ENCODE measurements at places on chromosomes 1 and 21.
A peak's percentile ranks its signal among the peaks of the same experiment; 100 is the strongest.

- DNase-seq, result no peak
Observed at GRCh38 chr1:23178950-23179349, 10.3 kb upstream of the LUZP1 start.

- DNase-seq, result no peak
Observed at GRCh38 chr1:37676281-37677142, 15.8 kb upstream of the CDCA8 start.

DNA sequence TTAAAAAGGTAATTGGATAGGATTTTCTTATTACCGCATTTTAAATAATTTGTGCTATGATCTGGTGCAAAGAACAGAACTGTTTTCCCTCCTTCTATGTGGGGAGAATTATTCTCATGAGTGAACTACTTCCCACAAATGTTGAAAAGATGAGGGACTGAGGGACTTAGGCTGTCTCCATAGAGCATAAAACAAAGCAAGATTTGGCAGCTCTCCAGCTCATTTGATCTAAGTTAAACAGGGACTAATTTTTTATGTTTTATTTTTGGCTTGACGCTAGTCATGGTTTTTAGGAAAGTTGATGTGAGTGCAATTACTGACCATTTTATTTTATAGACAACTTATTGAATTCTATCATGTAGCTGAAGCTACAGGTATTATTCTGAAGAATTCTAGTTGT is 362.3 kb downstream of the HLX start:
- no peak for DNase-seq

GRCh38 chr1:63780565-63780964 is 6.7 kb downstream of the ROR1 start:
- no peak for DNase-seq

DNA sequence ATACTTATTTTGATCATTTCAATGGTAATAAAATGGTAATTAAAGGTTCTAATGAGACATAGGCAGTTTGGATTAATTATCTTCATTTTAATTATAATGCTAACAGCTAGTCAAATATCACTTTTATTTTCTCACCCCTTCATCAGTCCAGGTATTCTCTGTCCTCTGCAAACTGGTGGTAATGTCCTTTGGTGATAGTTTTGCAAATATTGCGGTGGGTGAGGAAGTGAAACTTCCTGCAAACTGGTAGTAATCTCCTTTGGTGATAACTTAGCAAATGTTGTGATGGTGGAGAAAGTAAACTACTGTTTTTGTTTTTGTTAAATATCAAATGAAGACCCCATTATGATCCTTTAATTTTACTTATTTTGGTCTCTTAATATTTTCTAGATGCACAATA is 209.0 kb downstream of the AMY1C start:
- no peak for DNase-seq

- DNase-seq, result no peak
Observed at GRCh38 chr1:151964510-151964909, 29.1 kb downstream of the S100A10 start.

DNA sequence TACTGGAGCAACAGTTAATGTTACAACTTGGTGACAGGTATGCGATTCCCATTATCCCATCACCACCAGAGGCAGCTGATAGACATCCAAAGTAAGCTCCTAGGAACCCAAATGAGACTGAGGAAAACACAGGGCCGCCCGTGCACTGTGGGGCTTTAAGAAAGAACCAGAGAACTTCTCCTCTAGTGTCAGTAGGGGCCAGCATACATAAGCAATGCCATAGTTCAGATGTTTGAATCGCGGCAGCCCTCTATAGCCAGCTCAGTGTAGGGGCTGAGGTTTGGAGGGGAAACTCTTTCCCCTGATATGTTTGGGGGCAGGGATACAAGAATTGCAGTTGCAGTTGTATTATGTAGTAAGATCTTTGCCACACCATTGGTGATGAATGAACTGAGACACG is 593.3 kb upstream of the NCAM2 start:
- no peak for DNase-seq

DNA sequence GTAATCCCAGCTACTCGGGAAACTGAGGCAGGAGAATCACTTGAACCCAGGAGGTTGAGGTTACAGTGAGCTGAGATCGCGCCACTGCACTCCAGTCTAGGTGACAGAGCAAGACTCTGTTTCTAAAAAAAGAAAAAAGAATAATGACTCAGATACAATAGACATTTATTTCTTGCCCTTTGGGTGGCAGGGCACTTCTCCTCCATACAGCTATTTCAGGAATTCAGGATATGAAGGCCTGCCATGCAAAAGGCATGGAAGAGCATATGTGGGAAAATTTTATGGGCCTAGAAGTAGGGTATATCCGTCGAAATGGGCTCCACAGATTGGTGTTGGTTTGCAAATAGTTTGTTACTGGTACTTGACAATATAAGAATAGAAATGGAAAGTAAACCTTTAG is 20.2 kb upstream of the POGZ start:
- no peak for DNase-seq

DNA sequence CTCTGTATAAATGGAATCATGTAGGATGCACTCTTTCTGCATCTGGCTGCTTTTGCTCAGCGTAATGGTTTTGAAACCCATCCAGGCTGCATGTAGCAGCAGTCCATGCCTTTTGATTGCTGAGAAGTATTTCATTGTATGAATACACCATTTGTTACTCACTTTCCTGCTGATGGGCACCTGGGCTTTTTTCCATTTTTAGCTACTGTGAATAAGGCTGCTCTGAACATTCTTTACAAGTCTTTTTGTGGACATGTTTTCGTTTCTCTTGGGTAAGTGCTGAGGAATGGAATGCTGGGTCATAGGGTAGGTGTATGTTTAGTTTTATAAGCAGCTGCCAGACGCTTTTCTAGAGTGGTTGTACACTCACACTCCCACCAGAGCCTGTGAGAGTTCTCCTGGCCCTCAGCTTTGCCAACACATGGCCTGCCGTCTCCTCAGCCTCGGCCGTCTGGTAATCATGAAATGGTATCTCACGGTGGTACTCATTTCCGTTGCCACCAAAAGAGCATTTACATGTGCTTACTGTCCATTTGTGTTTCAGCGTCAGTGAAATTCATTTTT is 22.7 kb downstream of the SLX9 start:
- no peak for DNase-seq

- peak; percentile 85 for DNase-seq
Observed at GRCh38 chr1:77779529-77780281, at the start of gene MIGA1. TSS of gene MIGA1 (plus strand) at chr1:77779649. CDS start at chr1:77783253, 3,604 bp downstream.

DNA sequence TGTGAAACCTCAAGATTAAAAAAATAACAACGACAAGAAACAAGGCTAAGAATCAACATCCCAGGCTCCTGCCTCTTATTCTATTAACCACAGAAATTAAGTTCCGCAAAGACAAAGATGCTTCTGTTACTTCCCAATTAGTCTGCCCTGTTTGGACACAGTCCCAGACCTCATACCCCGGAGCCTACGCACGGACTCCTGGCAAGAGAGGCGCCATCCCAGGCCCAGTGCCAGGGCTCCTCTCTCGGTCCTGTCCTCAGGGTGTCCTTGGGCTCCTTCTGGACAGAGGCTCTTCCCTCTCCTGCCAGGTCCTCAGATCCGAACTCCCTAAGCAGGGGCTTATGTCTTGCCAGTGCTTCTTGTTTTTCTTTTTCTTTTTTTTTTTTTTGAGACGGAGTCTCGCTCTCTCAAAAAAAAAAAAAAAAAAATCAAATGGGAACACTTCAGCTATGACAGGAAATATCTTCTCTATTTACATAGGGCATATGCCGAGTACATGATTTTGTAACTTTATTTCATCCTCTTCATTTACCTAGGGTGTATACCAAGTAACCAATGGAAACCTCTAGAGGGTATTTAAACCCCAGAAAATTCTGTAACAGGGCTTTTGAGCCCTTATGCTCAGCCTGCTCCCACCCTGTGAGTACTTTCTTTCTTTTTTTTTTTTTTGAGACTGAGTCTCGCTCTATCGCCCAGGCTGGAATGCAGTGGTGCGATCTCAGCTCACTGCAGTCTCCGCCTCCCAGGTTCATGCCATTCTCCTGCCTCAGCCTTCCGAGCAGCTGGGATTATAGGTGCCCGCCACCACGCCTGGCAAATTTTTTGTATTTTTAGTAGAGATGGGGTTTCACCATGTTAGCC is 11.7 kb upstream of the ENO1 start:
- no peak for DNase-seq

- DNase-seq, result no peak
Observed at GRCh38 chr21:14675774-14676530, 129.8 kb upstream of the SAMSN1 start.

DNA sequence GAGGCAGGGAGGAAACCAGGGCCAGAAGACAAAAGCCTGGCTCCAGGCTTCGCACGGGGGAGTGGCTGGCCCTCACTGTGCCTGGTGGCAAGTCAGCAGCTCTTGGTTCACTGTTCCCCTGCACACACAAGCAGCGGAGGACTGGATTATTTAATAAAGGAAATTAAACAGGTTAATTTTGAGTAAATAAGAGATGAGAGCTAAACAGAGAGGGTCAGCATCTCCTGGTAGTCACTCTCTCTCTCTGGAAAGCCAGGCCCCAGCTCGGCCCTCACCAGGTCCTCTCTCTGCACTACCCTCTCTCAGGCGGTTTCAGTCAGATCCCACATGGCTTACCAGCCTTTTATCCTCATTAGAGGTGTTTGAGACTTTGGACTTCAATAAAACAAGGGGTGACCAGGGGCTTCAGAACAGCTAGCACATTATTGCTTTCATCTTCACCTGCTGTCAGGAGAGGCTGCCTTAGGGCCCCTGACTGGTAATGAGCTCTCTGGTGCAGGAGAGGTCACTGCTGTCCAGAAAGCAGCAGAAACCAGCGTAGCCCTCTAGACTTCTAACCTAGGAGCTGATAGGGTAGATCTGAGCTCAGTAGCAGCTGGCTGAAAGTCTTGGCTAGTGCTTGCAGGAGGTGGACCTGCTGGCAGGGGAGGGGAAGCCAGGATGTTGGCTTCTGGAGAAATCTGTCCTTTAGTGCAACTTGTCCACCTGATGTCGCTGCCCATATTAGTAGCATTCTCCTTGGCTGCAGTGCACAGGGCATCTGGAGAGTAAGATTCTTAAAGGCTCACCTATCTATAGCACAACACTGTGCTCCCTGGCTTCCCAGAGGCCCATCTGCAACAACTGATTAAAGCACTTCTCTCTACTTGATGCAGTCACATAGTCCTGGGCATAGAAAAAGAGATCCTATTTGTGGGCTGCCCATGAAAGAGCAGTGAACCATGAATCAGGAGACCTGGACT is 45.9 kb downstream of the SYT6 start:
- DNase-seq, result no peak

DNA sequence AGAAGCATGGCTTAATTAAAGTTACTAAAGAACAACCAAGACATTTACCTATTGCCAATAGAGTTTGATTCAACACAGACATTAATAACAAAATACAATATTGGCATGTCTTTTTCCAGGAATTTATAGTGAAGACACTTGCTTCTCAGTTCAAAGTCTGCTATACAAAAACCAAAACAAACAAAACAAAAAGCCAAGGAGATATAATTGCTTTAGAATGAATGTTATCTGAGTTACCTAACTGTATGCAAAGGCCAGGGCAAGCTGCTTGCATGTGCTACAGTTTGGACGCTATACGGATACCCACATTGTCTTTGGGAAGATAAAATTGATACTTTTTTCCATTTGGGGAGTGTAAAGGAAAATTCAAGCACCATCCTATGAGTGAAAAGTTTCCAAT is 13.6 kb downstream of the FMO5 start:
- no peak for DNase-seq

DNA sequence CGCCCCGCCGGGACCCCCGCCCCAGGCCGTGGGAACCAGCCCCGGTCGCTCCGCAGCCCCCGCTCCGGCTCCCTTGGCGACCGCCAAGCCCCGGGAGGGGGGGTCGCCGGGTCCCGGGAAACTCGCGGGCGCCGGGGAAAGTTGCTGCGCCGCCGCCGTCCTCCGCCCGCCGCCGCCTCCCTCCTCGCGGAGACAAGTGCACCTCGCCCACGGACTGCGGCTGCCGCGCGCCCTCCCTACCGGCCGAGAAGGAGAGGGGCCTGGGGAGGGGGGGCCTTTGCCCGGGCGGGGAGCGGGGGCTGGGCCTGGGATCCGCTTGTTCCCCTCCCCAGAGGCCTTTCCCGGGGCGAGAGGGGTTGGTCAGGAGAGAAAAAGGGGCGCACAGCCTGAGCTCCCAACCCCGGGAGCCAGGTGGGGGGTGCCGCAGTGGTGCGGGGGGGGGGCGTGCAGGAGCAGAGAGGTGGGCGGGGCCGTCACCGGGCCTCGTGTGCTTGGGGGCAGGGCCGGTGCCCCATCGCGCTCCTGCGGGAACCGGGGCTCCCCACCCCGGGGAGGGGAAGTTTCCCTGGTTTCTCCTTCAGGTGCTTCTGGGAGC is 592 bp downstream of the AGRN start:
- peak; percentile 55 for DNase-seq

DNA sequence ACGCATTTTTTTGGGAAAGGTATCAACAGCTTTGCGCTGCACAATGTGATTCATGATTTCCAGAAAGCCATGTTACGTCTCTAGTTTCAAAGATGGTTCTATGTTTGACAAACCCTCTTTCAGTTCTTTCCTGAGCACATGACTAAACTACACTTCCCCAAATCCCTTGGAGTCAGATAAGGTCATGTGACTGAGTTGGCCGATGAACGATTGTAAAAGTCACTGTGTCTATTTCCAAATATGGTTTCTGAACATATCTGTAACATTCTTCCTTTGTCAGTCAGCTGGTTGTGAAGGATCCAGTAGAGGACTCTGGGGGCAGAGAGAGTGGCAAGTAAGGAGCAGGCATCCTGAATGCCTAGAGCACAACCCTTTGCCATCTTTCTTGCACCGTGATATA is 35.4 kb downstream of the TMPRSS15 start:
- no peak for DNase-seq

DNA sequence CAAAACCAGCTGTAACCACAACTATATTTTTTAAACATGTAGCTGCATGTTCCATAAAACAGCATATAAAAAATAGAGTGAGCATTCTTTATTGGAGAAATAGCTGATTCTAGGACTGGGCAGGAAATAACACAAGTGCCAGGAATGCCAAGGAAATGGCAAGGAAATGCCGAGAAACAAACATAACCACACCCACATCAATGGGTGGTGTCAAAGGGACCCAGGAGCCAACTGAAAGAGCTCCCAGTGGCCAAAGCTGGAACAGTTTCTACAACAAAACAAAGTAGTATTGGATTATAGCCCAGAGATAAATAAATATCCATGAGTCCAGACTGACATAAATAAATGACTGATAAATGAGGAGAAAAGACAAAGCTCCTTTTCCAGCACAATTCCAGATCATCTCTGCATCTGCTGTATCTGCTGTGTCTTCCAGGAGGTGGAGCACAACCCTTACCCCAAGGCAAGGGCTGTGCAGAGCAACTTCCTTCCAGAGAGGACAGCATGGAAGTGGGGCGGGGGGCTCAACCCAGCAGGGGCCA is 28.1 kb downstream of the ADARB1 start:
- DNase-seq, result no peak
